ENCODE measurements at places on chromosomes 12 and 14.

DNA sequence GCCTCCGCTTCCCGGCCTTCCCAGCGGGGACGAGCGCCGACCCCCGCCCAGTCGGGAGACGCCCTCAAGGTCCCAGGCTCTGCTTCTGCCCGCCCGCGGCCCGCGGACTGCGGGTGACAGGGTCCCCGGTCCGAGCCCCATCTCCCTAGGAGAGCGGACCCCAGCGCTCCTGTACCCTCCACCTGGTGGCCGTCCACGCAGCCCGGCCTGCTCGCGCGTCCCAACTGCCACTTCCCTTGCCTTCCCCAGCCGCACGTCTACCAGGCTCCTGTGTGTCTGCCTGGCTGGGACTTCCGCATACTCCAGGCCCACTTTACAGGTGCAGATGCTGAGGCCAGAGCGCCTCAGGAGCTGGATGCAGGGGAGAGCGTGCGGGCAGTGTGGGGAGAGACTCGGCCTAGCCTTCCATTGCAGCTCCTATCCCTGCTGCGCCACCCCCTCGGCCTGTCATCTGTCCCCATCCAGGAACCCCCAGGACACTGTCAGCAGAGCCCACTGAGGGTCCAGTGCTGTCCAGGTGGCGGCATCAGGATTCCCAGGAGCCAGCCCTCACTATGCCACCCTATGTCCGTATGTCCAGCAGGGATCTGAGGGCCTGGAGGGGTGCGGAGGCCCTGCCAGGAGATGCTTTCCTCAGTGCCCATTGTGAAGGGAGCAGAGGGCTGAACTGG, 8.0 kb upstream of the ANKRD9 start:
- no peak for DNase-seq

DNA sequence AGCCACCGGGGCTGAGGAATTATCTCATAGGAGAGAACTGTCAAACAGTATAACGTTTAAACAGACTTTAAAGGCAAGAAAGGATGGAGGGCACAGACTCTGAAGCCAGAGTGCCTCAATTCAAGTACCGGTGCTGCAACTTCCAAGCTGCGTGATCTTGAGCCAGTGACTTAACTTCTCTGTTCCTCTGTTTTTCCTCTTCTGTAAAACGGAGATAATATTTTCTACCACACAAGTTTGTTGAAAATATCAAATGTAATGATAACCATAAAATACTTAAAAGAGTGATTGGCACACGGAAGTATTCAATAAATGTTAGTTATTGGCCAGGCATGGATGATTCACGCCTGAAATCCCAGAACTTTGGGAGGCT, 18.2 kb downstream of the BATF start:
- DNase-seq, result no peak

GRCh38 chr12:79020106-79020505, 155.5 kb downstream of the SYT1 start:
- no peak for DNase-seq

- DNase-seq, result peak; percentile 64
Observed at GRCh38 chr14:39426605-39427004, 5.6 kb downstream of the FBXO33 start.

GRCh38 chr12:107058190-107058589, 35.2 kb downstream of the CRY1 start:
- DNase-seq, result no peak

DNA sequence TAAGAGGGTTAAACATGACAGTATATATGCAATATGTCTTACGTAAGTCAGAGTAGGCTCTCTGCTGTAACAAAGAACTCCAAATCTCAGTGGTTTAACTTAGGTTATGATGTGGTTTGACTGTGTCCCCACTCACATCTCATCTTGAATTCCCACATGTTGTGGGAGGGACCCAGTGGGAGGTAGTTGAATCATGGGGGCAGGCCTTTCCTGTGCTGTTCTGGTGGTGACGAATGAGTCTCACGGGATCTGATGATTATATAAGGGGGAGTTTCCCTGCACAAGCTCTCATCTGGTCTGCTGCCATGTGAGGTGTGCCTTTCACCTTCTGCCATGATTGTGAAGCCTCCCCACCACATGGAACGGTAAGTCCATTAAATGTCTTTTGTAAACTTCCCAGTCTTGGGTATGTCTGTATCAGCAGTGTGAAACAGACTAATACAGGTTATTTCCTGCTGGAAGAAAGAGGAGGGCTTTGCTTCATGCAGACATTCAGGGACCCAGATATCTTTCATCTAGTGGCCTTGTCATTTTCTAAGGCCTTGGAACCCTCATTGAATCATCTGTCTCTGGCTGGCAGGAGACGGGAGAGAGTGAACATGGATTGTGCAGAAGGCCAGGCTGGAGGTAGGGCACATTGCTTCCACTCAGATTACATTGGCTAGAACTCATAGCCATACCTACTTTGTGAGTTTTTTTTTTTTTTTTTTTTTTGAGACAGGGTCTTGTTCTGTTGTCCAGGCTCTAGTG, 96.1 kb downstream of the CRADD start:
- DNase-seq, result peak; percentile 54

GRCh38 chr14:51636109-51636508, 15.6 kb upstream of the FRMD6 start:
- DNase-seq, result no peak

GRCh38 chr12:41905073-41905758, 239.5 kb downstream of the GXYLT1 start:
- DNase-seq, result no peak
